ENCODE measurements at places on chromosomes 7 and 10.

DNA sequence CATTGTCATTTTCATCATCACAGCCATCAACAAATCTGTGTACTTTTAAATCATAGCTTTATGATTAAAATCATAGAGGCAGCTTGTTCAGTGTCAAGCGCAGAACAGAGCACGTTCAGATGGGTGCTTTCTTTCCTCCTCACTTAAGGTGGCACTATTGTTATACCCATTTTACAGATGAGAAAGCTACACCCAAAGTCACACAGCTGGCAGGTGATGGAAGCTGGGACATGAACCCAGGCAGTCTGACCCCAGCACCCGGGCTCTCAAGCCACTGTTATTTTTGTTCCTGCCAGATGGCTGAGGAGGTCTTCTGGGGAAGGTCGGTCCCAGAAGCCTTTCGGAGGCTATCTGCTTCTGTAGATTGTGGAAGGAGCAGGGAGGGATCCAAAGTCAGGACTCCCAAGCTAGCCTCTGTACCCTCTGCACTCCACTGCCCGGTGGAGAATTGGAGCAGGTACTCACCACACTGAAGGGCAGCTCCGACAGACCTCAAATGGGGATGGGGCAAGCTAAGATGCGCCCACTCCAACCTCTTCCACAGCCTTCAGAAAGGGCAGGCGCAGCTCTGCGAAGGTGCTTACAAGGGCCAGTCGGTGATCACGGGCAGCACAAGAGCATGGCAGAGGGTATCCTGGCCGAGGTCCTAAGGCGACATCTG is 610 bp downstream of the AVPI1 start:
- DNase-seq: peak; percentile 21

DNA sequence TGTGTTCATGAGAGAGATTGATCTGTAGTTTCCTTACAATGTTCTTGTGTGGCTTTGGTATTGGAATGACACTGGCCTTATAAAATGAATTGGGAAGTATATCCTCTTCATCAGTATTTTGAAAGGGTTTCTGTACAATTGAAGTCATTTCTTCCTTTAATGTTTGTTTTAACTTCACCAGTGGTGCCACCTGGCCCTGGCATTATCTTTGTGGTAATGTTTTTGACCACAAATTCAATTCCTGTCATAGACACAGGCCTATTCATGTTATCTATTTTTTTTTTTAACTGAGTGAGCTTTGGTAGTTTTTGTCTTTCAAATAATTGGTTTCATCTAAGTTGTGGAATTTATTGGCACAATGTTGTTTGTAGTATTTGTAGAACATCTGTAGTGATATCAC is 127.7 kb downstream of the CDK14 start:
- DNase-seq: no peak

DNA sequence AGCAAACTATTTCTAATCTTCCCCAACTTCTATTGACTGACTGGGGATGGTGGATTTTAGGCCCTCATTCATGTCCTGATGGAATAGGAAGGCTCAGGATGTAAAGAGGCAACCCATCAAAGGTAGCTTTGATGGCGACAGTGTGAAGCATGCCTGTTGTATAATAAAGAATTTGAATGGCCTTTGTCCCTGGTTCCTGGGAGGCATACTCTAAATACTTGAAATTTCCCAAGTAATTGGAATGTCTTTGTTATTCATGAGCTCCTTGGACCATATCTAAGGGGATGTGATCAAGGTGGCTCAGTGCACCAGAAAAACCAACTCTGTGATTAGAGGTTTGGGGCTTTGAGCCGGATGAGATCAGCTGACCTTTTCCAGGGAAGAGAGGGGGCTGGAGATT is 264.5 kb upstream of the NEBL start:
- no peak for DNase-seq

GRCh38 chr10:103648636-103649532 is 155.4 kb downstream of the NEURL1 start:
- DNase-seq: no peak

DNA sequence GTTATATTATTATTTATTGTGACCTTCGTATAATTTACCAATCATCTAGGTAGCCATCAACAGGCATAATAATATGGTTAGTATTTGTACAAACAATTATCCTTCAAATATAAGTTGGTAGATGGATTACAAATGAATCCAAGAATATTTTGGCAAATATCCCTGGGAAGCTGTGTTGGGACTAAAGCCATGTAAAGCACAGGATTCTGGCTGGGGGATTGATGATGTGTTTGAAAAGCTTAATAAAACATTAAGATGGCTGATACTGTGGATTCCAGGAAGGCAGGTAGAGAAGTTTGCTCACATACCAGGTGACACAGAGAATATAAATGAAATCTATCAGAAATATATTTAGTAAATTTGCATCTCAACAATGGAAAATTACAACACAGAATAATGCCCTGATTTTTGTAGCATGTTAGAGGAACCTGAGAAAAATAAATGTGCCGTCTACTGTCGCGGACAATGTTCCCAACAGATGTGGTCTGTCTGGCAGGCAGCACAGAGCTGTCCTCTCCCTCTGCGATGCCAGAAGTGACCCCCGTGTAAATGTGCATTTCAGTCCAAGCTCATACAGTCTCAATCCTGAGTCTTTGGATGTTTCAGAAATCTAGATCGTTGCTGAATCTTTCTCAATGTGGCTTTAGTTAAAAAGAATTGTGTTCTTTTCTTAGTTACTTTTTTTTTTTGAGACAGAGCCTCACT is 125.0 kb downstream of the TEX36 start:
- no peak for DNase-seq

GRCh38 chr10:48694371-48695030 is 9.8 kb downstream of the WDFY4 start:
- no peak for DNase-seq

GRCh38 chr7:29248713-29249382 is 54.3 kb downstream of the CHN2 start:
- peak; percentile 53 for DNase-seq

- peak; percentile 35 for DNase-seq
These were observed 55.5 kb upstream of the LOXL4 start for GRCh38 chr10:98323221-98324164.

- peak; percentile 74 for DNase-seq
These were observed 180.9 kb downstream of the ANK3 start for GRCh38 chr10:60208676-60209269.

DNA sequence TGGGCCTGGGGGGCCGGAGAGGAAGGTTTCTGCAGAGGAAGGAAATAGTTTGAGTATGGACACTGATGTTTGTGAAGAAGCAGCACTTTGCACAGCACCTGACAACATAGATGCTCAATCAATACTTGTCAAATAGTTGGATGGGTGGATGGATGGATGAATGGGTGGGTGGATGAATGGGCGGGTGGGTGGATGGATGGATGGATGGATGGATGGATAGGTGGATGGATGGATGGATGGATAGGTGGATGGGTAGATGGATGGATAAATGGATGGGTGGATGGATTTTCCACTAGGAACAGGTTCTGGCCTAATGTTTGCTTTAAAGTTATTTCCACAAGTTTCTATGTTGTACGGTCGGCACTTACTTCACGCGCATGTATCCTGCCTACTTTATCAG is 45.3 kb downstream of the COL17A1 start:
- no peak for DNase-seq

DNA sequence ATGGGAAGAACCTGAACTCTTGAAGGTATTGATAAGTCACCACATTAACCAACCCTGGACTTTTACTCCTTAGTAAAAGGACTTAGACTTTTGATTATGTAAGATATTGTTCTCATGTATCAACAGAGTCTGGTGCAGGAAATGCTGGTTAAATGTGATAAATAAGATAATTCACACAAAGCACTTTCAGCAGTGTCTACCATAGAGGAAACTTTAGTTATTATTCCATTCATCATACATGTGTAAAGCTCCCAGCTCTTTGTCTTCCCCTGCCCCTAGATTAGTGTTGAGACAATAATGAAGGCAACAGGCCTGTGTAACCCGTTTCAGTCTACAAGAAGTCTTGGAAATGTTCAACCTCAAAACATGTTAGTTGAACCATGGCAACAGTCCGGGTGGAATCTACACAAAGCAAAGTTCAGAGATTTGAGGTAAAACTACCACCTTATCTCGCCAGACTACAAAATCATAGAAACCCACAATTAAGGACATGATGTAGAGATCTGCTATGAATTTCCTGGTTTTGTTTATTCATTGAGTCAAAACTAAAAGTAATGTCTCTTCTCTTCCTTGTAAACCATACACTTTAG is 109.9 kb upstream of the ADO start:
- DNase-seq: no peak

GRCh38 chr7:31443457-31443856 is 70.4 kb upstream of the ITPRID1 start:
- peak; percentile 80 for DNase-seq

DNA sequence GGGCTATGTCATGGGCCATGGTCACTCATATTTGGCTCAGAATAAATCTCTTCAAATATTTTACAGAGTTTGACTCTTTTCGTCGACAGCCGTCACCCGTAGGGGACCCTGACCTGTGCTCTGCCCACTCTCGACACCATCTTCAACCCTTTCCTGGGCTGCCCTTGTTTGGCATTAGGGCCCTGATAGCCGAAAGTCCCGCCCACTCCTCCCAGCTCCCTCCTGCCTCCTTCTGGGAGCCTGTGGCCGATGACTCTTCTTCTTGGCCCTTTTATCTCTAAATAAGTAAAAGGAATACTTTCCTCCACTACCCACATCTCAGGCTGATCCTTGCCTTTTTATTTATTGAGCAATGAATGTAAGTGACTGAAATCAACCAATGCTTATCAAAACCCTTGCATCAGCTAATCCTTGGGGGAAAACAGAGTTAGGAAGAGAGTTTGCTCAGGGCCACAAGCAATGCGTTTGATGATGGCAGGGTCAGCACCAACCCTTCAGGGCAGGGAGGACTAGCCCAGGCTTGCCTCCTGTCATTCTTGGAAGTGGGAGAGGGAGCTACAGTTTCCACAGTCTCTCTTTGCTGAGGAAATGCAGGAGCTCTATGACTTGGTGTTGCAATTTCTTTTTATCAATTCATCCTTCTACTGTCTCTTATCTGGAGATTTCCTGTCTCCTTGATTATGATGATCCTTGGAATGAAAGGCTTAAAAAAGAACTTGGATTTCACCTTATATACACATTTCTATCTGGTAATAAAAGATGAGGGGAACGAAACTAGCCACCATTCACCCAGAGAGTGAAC is 218.2 kb upstream of the PODXL start:
- DNase-seq: no peak

DNA sequence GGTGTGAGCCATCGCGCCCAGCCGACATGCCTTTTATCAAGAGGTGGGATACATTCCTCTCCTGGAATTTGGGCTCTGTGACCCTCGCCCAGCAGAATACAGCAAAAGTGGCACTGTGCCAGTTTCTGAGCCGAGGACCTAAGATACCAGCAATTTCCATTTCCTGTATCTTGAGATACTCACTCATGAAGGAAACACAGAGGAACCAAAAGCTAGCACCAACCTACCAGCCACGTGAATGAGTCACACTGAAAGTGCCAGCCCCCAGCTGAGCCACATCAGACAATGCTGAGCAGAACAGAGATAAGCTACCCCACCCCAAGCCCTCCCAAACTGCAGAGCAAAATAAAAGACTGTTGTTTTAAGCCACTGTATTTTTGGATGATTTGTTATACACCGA is 56.3 kb downstream of the CACUL1 start:
- no peak for DNase-seq

DNA sequence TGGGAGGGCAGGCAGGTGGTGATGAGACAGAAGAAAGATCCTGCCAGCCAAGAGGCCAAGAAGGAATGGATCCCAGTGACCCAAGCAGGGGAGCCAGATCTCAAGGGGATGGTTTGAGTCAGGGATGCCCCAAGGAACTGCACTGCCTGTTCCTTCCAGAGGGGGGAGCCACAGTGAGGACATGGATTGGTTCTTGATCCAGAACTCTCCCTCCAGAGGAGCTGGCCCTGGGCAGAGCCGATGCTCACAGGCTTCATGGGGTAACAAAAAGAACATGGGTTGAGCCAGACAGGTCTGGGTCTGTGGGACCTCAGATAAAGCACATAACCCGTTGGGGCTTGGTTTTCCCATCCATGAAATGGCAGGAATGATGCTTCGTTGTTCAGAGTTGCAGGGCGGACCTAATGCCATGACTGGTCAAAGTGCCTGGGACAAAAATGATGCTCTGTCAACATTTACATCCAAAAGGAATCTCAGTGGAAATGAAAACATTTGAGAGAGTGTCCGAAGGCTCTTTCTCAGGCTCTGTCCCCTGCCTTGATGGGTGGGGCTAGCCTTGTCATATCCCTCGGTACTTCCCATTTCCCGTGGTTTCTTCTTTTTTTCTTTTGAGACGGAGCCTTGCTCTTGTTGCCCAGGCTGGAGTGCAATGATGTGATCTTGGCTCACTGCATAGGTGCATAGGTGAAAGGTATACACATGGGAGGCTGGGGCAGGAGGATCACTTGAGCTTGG is 4.7 kb upstream of the DENND2A start:
- no peak for DNase-seq

GRCh38 chr7:42953994-42954393 is 21.8 kb downstream of the MRPL32 start:
- DNase-seq: no peak

GRCh38 chr7:5596046-5596895 is 172.6 kb upstream of the TNRC18 start:
- DNase-seq: no peak

- no peak for DNase-seq
These were observed 9.9 kb downstream of the TAS2R41 start for GRCh38 chr7:143487566-143487965.

DNA sequence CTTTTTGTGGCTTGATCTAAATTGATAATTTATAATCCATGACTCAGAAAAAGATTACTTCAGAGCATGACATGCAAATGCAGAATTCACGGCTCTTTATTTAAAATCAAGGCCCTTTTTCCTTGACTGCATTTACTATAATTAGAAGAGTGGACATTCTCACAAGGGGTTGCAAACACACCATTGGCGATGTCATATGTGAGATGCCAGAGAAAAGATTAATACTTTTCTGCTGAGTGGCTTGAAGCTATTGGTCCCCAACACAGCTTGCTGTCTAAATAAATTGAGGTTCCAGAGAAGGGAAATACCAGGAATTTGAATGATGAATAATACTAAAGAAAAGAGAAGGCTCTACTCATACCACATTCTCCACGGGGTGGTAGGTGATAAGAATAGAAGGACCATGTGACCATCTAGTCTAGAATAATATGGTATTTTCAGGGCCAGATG is 78.7 kb upstream of the ARID5B start:
- DNase-seq: no peak

Data from pons (tissue), 1 donor.